ENCODE measurements at places on chromosomes 2 and 18. TPM values are rescaled to one million over a fixed set of nuclear protein-coding genes. Genes with fewer than 3 reads are reported as not detected.

The CFAP210 gene
- total RNA-seq: not detected

The MAP3K20 gene
- total RNA-seq: 24.7 TPM

The MOGAT1 gene
- not detected for total RNA-seq

The TMEM237 gene
- total RNA-seq: 27.3 TPM

The SERPINB2 gene
- total RNA-seq: 6.2 TPM

The COLEC12 gene
- 27.1 TPM for total RNA-seq

Measured in epithelial cell of umbilical artery (primary cell).